ENCODE measurements at places on chromosomes 12 and 14.
A peak's percentile ranks its signal among the peaks of the same experiment; 100 is the strongest.

DNA sequence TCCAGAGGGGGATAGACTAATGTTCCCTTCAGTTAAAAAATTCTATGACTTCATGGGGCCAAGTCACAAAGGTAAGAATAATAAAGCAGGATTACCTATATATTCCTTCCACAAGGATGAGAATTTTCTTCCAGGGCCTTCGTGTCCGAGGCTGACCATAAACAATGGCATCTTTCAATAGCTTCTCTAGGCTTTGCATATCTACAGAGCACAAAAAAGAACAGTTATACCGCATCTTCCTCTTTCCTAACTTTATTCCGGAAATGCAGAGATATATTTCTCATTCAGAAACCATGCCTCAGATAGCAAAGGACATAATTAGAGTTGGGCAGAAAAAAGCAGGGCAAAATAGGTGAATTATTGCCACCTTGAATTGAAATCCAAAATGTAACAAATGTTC, 58.3 kb upstream of the ISM2 start:
- no peak for DNase-seq

GRCh38 chr12:65536876-65537681, 258.6 kb downstream of the MSRB3 start:
- DNase-seq, result no peak

GRCh38 chr12:7899755-7900154, 27.0 kb upstream of the SLC2A14 start:
- no peak for DNase-seq

DNA sequence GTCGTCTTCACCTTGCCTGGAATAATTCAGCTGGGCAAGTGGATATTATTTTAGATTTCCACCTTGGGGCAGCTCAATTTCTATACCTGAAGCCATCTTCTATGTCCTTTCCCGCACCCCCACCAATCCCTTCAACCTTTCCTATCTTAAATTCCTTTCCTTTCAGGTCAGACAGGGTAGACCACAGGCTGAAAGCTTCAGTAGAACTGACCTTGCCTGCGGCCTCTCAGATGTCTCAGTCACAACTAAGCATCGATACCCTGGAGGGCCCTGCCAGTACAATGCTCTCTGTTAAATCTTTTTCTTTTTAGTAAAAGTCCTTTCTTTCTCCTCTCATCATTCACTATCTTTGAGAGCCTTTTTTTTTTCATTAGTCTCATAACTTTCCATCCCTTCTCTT, 38.9 kb downstream of the SLC2A14 start:
- no peak for DNase-seq

- DNase-seq, result no peak
Measured at GRCh38 chr12:114649585-114649984, 34.4 kb downstream of the TBX3 start.

- no peak for DNase-seq
Measured at GRCh38 chr14:77319422-77319821, 1.3 kb downstream of the POMT2 start.

- DNase-seq, result no peak
Measured at GRCh38 chr12:26845057-26845666, 12.2 kb upstream of the ITPR2 start.

GRCh38 chr12:20368651-20369304, 441 bp downstream of the PDE3A start:
- DNase-seq, result no peak

DNA sequence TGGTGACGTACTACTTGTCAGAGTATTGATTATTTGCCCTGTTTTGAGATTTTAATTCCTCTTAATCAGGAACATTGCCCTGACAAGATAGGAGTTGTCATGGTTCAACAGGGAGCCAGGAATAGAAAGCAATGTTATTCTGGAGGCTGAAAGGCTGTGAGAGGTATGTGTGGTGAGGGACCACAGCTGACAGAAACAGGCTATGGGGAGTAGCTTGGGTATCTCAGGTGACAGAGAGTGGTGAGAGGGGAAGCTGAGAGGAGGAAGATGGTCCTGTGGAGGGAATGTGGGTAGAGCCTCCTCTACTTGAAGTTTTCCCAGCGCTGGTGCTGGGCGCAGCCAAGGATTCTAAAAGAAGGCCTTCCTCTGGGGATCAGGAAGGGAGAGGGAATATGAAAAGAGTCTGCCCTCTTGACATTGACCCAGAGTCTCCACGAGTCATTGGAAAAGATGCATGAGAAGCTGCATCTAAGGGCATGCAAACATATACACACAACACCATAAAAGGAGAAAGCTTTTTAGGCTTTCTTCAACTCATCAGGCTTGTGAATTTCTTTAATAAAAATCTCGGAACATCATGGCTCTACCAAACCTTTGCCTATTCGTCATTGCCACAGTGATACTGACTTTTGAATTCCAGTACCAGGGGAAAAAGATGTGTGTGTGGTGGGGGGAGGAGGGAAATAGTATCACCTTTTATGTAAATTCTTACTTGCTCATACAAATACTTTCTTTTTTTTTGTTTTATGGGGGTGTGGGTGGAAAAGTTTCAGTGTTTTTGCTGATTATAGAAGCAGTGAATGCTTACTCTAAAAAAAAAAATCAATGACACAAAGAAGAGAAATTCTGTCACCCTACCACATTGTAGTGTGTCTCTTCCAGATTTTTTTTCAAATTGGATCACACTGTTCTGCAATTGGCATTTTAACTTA, 39.9 kb upstream of the DHRS7 start:
- no peak for DNase-seq

DNA sequence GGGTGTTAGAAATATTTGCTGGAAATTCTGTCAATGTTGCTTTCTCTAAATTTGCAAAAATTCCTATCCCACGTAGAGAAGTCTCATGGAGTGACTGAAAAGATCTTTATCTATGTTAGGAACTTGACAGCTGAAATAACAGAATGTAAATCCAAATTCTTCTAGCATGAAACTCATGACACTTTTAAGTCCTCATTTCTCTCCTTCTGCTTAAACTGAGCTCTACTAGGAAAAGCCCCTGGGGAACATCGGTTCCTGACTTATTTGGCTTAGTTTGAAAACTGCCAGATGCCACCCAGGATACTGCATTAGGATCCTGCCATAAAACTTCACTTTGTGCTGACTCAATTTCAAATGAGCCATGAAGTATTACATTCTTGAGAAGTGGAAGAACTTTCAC, 426.0 kb downstream of the GALC start:
- DNase-seq, result no peak

DNA sequence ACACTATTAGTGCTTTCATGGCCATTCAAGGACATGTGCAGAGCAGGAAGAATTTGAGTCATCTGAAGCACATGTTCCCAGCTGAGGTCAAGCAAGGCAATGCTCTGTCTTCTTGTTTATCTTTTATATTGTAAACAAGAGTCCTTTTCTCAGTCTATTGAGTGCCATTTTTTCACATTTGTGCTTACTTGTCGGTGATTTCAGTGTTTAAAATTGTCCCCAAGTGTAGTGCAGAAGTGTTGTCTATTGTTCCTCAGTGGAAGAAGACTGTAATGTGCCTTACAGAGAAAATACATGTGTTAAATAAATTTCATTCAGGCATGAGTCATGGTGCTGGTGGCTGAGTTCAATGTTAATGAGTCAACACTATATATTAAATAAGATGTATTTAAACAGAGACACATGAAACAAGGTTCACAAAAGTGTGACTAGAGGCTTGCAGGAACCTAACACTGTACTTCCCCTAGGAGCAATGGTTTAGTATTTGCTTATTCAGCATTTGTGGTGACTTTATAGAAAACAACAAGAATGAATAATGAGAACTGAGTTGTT, 391.1 kb downstream of the LRIG3 start:
- DNase-seq, result no peak

GRCh38 chr12:110585231-110585799, 2.2 kb upstream of the PPTC7 start:
- no peak for DNase-seq

- DNase-seq, result no peak
Measured at GRCh38 chr14:73189651-73190050, 47.7 kb upstream of the PAPLN start.

DNA sequence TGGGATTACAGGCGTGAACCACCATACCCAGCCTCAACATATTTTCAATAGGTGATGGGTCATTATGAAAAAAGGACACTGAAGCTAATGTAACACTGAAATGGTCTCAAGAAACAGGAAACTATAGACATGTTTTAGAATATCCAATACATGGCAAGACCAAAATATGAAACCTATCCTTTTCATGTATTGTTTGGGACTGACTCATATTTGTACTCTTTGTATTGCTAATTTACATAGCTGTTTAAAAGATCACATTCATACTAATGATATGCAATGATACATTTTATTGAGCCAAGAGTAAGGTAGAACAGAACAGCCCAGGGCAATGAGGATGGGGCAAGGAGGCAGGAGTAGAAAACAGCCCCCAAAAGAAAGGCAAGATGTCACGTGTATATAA, 32.6 kb downstream of the RESF1 start:
- DNase-seq, result no peak

- DNase-seq, result no peak
Measured at GRCh38 chr12:93137656-93138612, 208.8 kb upstream of the EEA1 start.

- DNase-seq, result no peak
Measured at GRCh38 chr12:21583587-21583986, 21.1 kb downstream of the GYS2 start.

DNA sequence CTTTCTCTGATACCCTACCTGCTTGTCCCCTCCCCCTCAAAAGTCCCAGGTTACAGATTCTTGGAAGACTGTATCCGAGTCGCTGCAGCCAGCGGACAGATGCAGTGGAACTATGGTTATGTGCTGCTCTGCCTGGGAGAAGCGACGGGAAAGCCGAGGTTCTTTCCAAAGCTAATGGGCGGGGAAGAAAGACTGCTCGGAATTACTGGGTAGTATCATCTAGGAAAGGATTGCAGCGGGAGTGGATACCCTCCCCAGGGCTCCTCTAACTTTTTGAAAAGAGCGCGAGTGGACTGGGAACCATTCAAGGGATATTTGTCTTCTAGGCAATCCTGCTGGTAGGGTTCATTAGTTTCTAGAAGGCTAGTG, 1.4 kb downstream of the PTHLH start:
- DNase-seq, result no peak

- peak; percentile 38 for DNase-seq
Measured at GRCh38 chr12:53217051-53217930, 10.2 kb upstream of the ITGB7 start.

Measured in stimulated activated CD8-positive, alpha-beta memory T cell treated with anti-CD3 and anti-CD28 coated beads, Interleukin-15, amount 100 ng/mL, for 4 hours (primary cell).